ENCODE measurements at places on chromosomes 2 and 18.

DNA sequence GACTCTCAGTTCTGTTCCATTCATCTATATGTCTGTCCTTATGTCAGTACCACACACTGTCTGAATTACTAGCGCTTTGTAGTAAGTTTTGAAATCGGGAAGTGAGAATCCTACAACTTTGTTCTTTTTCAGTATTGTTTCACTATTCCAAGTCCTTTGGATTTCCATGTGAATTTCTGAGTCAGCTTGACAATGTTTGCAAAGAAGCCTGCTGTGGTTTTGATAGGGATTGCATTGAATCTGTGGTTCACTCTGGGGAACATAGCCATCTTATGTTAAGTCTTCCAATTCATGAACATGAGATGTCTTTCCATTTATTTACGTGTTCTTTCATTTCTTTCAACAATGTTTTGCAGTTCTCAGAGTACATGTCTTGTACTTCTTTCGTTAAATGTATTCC is 15.0 kb downstream of the SLC3A1 start:
- DNase-seq: no peak

DNA sequence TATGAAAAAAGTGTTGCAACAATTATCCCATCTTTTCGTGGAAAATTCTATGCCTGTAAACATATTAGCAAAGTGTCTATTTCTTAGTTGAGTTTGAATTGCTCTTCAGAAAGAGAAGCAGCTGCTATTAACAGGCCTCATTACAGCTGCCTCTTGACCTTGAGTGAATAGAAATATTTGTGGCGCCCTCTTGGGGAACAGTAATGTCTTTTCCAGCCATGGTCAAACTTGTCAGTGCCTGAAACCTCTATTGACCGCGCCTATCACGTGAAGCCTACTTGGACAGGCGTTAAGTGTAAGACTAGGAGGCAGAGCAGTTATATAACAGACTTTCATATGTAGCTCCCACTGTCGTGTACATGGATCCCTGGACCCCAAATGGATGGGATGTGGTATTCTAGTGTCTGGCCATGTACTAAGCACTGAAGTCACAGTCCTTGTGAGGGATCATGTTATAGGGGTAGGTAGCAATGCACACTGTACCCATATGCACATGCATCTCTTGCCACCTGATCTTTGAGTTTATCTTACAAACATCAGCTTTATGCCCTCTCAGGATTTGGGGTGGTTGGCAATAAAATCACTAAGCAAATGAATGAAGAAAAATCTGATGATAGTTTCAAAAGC is 245.0 kb downstream of the PTGR3 start:
- DNase-seq: no peak

GRCh38 chr2:159798376-159798725 is 343 bp upstream of the CD302 start:
- DNase-seq: no peak

DNA sequence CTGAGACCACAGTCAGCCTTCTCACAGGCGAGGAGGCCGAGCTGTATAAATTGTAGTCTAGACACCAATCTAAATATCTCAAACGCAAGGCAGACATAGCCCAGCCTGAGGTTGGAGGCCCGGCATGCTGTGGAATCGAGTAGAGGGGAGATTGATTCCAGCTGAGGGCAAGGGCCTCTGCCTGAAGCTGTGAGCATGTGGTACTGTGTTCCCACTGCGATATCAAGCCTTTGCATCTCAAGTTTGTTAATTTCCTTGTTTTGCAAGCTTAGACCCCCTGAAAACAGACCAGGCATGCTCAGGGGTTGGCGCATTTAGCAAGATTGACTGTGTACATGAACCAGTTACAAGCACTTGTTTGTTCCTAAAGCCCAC is 65.1 kb upstream of the FOSL2 start:
- DNase-seq: no peak

GRCh38 chr2:227029426-227030105 is 134.4 kb downstream of the COL4A4 start:
- DNase-seq: no peak

DNA sequence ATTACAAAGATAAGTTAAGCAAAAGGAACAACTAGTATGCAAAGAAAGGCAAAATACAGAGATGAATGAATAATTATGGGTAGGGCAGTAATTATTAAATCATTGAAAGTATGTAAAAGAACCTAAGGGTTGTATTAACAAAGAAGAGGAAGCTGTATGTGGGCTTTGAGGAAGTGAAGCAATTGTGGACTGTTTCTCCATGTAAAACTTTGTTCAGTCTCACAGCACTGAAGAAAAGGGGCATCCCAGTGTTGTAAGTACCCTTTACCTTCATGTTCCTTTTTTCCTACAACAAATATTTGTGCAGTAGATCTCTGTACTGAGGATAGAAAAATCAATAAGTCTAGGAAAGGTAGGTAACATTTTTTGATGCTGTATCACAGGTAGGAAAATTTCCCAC is 388.7 kb upstream of the NRP2 start:
- no peak for DNase-seq

- no peak for DNase-seq
Measured at GRCh38 chr2:141959016-141959415, 171.8 kb downstream of the LRP1B start.
